Immature natural killer cell (primary cell): ENCODE measurements at places on chromosomes 11 and 22. TPM values are rescaled to one million over a fixed set of nuclear protein-coding genes. Genes with fewer than 3 reads are reported as not detected.

DNA sequence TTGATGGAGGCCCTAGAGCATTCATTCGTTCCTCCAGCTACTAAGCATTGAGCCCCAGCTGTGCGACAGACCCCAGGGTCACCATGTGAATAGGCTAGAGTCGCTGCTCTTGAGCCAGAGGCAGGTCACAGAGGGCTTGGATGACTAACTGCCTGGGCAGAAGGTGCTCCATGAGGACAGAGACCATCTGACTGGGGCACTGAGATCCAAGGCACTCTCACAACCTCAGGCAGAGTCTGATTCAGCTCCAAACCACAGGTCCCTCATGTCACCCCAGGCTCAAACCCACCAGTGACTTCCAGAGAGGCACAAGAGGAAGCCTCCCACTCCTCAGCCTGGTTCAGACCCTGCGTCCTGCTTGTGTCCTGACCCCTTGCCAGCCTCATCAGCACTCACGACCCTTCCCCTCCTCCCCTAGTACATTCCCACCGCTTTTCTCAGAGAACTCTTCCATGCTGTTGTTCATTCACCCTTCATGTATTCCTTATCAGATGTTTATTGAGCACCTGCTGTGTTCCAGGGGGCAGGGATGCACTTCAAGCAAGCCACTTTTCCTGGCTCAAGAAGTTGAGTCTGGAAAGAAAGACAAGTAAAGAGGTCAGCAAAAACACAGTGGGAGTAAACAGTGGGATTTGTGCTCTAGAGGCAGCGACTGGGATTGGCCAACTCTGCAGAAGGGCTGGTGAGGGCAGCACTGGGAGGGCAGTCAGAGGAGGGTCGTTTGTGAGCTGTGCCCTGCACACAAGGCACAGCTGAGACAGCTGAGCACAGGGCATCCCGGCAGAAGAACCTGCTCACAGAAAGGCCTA is 9.3 kb downstream of the OAF start:
- no peak for DNase-seq

DNA sequence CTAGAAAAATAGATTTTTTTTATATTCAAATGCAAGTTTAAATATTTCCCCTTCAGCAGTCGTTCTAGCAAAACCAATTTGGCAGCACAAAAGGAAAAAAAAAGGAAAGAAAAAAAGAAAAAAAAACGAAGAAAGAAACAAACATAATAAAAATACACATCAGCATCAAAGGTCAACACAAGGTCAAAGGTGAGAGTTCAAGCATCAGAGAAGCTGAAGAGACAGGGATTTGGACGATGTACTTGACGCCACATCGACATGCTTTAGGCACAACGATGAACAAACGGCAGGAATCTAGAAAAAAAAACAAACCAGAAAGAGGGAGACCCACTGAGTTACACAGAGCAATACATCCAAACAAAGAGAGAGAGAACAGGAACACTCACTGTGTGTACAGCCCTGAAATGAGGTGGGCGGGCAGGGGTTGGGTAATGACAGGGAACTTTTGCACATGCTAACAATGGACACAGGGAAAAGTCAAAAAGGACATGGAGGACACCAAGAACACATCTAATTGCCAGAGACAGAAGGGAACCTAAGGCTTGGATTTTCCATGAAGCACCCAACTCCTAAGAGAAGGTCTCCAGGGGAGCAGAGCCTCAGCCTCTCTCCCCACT is 19.8 kb upstream of the RAPSN start:
- DNase-seq, result no peak

The KDM4E gene
- polyA plus RNA-seq, result not detected

The HBE1 gene
- polyA plus RNA-seq, result not detected

The MAML2 gene
- polyA plus RNA-seq, result 4.5 TPM

The SIRT3 gene
- polyA plus RNA-seq, result 6.7 TPM

The ACR gene
- polyA plus RNA-seq, result not detected

The INS gene
- not detected for polyA plus RNA-seq

DNA sequence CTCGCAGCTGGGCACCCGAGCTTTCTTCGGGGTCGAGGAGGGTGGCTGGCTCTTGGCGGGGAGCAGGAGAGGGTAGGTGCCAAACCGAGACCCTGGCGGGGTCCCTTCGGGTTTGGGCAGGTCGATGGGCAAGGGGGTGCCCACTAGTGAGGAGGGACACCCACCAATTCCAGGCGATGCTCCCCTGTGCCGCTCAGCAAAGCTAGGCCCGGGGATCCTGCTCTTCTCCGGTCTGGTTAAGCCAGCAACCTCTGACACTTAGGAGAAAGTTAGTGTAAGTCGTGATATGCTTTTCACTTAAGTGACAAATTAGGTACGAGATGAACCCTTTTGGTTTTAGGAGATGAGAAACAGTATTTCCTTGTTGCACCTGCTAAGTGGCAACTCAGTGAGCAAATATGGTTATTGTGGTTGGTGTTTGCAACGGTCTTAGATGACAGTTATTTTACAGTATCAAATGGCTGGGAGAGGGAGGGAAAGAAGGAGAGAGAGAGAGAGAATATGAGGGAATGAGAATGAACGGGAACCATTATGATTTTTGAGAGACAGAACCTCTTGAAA is 565 bp downstream of the NUCB2 start:
- DNase-seq, result peak; percentile 58

The TRIM29 gene
- polyA plus RNA-seq, result not detected

DNA sequence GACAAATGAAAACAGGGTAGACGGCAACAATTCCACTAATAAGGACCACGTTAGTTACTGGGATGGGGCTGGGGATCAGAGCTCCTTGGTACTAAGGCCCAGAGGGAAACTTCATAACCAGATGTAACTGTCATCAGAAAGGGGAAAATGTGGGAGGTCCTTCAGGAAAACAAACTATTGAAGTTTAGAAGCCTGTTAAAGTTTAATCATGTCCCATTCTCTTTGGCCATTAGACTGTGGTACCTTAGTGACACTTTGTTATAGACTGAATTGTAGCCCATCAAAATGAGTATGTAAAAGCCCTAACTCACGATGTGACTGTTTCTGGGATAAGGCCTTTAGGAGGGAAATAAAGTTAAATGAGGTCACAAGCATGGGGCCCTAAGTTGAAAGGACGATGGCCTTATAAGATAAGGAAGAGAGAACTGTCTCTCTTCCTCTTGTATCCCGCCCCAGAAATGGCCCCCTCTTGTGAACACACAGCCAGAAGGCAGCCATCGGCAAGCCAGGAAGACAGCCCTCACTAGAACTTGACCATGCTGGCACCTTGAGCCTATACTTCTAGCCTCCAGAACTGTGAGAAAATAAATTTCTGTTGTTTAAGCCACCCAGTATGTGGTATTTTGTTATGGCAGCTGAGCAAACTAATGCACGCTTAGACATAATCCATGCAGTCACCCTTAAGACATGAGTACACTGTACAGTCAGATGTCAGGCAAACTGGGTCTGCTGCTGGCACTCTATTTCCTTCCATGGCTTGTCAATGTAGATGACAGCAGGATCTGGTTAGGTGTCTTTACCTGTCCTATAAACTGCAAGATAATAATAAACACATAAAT is 26.9 kb upstream of the USP47 start:
- DNase-seq, result no peak

- no peak for DNase-seq
These were observed 24.1 kb upstream of the GRAMD4 start for GRCh38 chr22:46596032-46596441.

- DNase-seq, result no peak
These were observed 110.8 kb downstream of the GGTLC2 start for GRCh38 chr22:22754961-22755777.

GRCh38 chr11:28727254-28727653 is 619.1 kb downstream of the METTL15 start:
- DNase-seq, result no peak

DNA sequence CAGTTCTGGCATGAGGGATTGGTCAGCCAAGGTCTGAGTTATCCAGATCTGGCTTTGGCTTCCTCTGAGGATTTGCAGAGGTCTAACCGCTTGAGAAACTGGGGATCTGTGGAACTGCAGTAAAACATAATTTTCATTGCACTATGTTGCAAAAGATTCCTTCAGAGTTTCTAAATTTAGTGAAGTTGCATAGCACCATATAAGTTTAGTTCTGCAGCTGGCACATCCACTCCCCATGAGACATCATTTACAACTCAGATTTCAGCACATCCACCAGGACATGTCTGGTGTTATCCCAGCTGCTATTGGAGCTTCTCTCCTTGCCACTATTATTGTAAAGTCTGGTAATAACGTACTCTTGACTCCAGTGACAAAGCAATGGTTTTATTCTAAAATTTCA is 181.5 kb downstream of the CWF19L2 start:
- no peak for DNase-seq

The PDE2A gene
- polyA plus RNA-seq, result not detected

DNA sequence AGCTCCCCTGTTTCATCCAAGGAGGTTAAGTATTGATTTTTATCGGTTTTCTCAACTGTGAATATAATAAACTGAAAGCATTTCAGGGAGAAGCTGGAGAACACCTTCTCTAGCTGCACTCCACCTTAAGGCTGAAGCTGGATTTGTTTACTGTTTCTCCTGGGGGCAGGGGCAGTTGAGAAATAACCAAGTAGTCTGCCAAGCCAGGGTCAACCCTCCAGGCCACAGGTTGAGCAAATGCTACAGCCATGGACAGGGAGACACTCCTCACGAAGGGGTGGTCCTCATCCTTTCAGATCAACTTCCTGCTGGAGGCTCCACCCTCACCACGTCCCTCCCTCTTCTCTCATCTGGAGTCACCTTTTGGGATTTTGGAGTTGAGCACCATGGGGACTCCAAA is at the start of gene TTC36:
Gene TTC36 (plus strand): TSS at position 366 of the 400 bp plus-strand sequence. CDS start 21 bp downstream, at position 387.
- DNase-seq, result no peak

The SHANK3 gene
- polyA plus RNA-seq, result not detected

The RASGRP2 gene
- polyA plus RNA-seq, result 142 TPM
